Myometrial cell (primary cell): ENCODE measurements at places on chromosomes 2 and 18. TPM values are rescaled to one million over a fixed set of nuclear protein-coding genes. Genes with fewer than 3 reads are reported as not detected.

KIAA2012 gene
- not detected in 2 replicates for total RNA-seq

C2orf78 gene
- not detected in 2 replicates for total RNA-seq

SLC23A3 gene
- not detected in 2 replicates for total RNA-seq

POTEF gene
- not detected in 2 replicates for total RNA-seq
